CD8-positive, alpha-beta memory T cell (primary cell): ENCODE measurements at places on chromosomes 4 and X.

GRCh38 chr4:73948291-73948690, 33.5 kb downstream of the PF4 start:
- no peak for DNase-seq

DNA sequence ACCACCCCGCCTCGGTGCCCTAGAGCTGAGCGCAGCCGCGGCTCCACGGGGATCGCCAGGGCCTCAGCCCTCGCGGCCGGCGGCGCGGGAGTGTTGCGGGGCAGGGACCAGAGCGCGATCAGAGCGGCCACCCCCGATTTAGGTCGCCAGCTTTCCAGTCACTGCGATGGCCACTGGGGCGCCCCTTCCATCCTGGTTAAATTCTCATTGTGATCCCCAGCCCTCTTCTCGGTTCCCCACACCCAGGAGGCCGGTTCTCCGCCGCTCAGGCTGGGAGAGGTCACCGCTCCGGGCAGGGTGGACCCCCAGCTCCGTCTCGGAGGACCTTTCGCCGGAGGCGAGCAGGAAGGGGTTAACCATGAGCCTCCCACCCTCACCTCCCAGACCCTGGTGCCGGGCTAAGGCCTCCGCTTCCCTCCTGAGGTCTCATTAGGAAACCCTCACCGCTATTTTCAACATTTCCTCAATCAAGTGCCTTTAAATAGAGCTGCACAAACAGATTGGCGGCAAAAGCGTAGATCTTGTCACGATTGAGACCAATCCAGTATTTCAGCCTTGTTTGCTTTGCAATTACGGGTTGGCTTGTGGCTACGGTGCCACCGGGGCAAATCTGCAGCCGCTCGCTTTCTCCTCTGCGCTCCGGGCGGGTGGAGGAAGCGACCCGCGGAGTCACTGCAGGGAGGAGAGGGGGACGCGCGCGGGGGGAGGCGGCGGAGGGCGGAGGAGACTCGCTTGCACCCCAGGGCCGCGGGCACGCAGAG, 8.3 kb upstream of the HAND2 start:
- no peak for DNase-seq

DNA sequence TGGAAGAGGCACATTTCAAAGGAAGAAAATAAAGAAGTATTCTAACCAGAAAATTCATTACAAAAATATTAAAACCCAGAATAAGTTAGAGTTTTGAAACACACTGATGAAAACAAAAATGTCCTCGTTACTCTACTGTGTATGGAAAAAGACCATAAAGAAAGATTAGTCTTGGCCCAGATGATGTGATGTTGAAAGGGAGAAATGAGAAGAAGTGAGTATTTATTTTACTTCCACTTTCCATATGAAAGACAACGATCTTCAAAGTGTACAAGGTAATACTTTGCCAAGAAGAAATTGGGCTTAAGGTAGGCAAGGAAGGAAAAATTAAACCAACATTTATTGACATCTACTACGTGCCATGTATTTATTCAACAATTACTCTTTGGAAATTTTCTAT, 48.6 kb upstream of the EMCN start:
- DNase-seq, result no peak

- no peak for DNase-seq
Observed at GRCh38 chr4:158861281-158861680, 92.5 kb downstream of the FNIP2 start.

DNA sequence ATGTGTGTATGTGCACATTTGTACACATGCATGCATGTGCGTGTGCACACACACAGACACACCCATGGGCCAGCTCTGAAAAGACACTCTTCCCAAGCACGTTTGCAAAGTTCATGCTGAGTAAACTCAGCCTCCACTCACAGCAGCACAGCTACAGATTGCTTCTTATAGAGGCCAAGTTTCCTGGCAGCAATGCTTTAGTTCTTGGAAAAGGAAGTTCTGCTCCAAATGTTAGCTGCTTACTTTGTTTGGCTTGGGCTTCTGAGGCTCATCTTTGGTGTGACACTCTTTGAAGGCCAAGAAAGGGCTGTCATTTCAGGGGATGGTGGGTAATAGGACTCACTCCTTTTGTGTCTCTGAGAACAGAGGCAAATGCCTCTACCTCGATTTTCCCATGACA, 6.6 kb downstream of the PLP1 start:
- DNase-seq, result no peak

DNA sequence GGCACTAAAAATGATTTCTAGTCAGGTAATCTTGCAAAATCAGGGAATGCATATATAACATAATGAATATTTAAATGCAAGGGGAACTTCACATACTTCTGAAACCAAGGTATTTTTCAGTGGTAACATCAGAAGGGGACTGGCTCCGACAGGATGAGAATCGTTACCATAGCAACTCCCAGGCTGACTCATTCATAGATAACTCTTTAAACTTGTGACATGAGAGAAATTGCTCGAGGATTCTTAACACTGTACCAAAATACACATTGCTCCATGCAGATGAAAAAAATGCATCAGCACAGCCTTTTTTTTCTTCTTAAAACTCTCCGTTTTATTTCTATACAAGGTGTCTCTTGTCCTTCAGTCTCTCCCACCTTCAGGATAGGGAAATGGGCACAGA, 114.3 kb downstream of the GABRB1 start:
- no peak for DNase-seq

GRCh38 chr4:151238477-151238876, 38.5 kb upstream of the PRSS48 start:
- DNase-seq, result no peak

DNA sequence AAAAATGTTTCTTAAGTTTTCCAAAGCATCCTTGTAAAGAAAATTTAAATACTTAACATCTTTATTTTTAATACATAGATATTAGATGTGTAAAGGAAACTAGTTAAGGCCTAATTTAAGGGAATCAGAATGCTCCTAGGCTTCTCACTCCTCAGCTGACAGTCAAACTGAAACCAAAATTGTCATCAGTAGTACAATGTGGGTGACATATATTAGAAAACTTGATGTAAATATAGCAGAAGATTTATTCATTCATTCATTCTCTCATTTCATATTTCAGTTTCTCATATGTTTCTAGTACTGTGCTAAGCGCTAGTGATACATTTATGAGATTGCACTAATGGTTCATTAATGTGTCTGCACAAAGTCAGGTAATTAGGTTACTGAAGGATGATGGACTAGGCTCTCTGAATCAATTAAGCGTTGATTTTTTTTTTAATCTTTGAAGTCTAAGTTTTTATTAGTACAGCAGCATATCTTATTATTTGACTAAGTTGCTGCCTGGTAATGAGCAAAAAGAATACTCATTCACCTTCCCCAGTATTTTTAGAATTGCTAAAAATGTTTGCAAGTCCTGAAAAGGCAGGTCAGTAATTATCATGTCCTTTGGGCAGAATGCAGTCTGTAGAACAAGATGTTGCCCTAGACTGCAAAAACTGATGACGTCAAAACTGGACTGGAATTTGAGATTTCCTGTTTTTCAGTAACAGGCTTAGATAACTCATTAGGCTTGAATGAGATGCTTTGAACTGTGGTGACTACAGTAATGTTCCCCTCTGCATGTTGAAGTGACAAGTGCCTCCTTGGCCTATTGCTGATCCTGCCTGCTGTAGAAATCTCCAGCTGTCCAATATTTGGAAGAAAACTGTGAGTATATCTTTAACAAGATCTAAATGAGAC, 128.7 kb downstream of the ARHGAP24 start:
- no peak for DNase-seq

DNA sequence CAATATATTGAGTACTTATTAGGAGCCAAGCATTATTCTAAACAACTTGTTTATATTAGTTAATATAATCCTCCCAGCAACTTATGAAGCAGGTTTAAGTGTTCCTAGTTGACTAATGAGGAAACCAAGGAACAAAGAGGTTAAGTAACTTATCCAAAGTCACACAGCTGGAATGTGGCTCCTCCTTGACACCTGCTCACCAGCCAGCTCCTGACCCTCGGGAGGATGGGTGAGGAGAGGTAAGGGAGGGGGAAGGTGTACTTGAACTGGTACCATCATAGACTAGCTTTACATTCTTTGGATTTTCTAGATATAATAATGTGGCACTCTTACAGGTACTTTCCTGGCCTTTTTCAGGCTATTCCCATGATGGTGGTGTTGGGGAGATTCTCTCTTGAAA, 50.7 kb downstream of the ARHGEF38 start:
- DNase-seq, result no peak

DNA sequence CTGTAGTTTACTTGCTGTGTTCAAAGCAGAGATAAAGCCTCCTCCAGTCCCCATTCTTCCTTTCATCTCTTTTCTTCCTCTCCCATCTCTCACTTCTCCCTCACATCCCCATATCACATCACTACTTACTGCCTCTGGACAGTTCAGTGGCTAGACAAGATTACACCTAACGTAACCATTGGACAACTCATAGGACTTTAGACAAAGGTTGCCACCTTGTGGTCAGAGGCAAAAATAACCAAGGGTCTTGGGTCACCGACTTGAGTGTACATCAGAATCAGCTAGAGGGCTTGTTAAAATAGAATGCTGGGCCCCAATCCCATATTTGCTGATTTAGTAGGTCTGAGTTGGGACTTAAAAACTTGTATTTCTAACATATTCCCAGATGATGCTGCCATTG, 109.3 kb upstream of the DGKK start:
- peak; percentile 6 for DNase-seq

DNA sequence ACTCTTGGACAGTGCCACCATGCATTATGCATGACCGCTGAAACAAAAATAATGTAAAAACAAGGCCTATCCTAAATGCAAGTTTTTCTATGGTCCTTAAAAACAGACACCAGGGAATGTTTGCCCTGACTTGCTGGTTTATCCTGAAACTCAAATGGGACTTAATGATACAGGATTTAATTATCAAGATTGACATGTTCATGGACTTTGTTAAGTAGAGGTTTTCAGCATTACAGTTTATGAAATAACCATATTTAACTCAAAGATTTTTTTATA, 1.3 kb downstream of the NFKB1 start:
- DNase-seq, result no peak

GRCh38 chrX:88170553-88170952, 576.5 kb upstream of the CPXCR1 start:
- DNase-seq, result no peak

DNA sequence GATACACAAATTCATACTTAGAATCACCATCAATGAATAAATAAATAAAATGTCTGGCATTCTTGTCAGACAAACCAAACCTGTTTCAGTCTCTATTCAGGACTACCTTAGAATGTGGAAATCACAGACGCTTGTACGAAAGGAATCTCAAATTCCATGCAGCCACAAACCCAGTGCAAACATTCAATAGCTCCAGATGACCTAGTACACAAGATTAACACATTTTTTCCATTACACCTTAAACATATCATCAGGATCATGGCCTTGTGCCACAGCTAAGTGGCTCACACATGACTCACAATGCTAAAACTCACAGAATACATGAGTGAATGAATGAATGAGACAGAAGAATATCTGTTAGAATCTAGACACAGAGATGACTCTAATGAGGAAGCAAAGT, 134.2 kb downstream of the PWWP3B start:
- DNase-seq, result no peak

GRCh38 chr4:74100531-74100930, 1.5 kb upstream of the CXCL2 start:
- DNase-seq, result no peak

- DNase-seq, result no peak
Observed at GRCh38 chr4:44927399-44928380, 201.3 kb upstream of the GNPDA2 start.

DNA sequence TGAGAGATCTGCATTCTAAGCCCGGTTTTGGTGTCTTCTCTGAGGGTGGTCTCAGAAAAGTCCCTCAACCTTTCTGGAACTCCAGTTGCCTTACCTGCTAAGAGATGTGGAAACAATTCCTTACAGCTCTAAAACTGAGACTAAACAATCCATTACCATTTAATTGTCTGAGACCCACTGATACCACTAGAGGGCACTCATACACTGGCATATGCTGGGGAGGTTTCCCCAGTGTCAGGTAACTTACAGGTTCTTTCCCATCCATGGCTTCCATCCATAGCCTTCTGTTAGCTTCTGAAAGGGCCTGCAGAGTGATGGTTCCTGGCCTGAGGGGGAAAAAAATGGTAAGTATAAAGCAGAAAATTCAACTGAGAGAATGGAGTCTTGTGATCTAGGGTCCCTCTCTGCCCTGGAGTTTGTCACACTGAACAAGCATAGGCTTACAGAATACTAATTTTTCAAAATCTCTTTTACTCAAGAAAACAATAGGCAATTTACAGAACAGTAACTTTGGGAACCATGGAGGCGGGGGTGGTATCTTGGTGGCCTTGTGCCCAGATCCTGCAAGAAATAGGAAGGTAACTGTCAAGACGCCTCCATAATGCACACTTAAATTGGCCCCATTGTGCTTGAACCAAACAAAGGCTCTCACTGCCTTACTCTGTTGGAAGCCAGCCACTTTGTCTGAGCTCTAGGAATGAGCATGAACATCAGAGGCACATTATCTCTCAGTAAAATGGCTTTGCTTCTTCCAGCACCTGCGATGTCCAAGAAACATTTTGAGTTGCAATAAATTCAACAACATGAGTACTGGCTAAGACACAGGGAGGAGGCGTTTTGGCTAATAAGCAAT, 236.1 kb downstream of the OPHN1 start:
- DNase-seq, result peak; percentile 1

DNA sequence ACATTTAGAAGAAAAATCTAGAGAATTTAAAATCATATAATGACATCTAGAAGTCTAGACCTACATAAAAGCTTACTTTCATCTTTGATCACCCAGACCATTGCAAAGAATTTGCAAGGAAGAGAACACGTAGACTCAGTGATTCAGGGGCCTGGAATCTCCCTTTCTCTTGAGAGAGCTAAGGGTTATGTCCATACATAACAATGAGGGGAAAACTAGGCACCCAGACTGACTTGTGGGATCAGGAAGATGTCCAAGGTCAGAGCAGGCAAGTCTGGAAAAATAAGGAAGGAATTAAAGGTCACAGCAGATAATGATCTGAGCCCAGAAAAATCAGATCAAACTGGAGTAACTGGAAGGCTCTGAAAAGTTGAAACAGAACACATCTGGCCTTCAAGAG, 198.4 kb upstream of the SFRP2 start:
- DNase-seq, result no peak

DNA sequence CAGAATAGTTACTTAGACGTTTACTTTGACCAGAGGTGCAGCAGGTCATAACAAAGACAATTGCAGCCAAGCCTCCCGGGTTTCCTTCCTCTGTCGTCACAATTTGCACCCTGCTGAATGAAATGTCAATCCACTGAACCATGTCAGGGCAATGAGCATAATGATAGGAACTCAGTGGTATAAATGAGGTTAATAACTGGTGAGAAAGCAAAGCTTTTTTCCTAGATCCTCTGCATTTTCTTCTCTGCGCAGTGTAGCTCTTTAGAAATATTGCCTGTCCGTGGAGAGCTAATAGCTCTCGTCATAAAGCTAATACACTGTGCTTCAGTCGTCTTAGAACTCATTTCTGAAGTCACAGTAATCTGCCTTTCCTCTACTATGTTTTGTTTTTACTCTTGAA, 1960.1 kb upstream of the ADGRL3 start:
- no peak for DNase-seq

DNA sequence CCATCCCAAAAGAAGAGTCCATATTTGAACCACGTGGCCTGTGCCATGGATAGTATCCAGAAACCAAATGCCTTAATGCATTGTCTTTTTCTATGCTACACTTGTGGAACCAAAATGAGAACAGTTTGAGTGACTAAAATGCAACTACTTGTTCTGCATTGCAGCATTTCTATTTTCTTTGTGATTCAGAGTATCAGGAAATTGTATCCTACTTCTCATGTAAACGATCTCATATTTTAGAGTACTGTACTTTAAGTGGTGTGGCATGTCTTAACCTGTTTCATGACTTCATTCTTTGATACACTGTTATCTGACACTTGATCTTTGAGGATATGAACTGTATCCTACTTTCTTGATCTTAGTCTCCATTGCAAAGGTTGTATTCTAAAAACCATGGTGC, 167.2 kb upstream of the WDR1 start:
- no peak for DNase-seq

GRCh38 chrX:35289952-35290351, 347.4 kb downstream of the FAM47B start:
- DNase-seq, result no peak
